ENCODE measurements at places on chromosomes 7 and 10. TPM values are rescaled to one million over a fixed set of nuclear protein-coding genes. Genes with fewer than 3 reads are reported as not detected.

The COPG2 gene
- total RNA-seq, result 27.6 TPM

The PKD1L1 gene
- total RNA-seq, result 0.82 TPM

The EGR2 gene
- total RNA-seq, result 1.6 TPM

The GATAD1 gene
- total RNA-seq, result 35.8 TPM

The DRGX gene
- not detected for total RNA-seq

The LRRC61 gene
- 17.1 TPM for total RNA-seq

The CALCR gene
- total RNA-seq, result 5.3 TPM

The ADRA2A gene
- total RNA-seq, result 7.8 TPM

The SFR1 gene
- total RNA-seq, result 9.3 TPM

The SVIL gene
- 94.4 TPM for total RNA-seq

The PON1 gene
- not detected for total RNA-seq

The TMEM270 gene
- 0.50 TPM for total RNA-seq

The TMEM130 gene
- total RNA-seq, result 5.0 TPM

The PRKAR2B gene
- total RNA-seq, result 6.9 TPM

The CALML5 gene
- total RNA-seq, result not detected

The SPAM1 gene
- not detected for total RNA-seq

The VENTX gene
- 3.3 TPM for total RNA-seq

The POMZP3 gene
- total RNA-seq, result 23.5 TPM

The GPR26 gene
- total RNA-seq, result not detected

The GPC2 gene
- 1.8 TPM for total RNA-seq

The ZEB1 gene
- 43.0 TPM for total RNA-seq

The PCGF5 gene
- 49.1 TPM for total RNA-seq

The CYP2C19 gene
- 0.28 TPM for total RNA-seq

The PLCE1 gene
- 8.7 TPM for total RNA-seq

The MOGAT3 gene
- total RNA-seq, result 0.25 TPM

The SLC13A1 gene
- total RNA-seq, result 10.1 TPM

The IGFBP3 gene
- 193 TPM for total RNA-seq

The PTPRN2 gene
- total RNA-seq, result 4.8 TPM

The TFR2 gene
- total RNA-seq, result 0.79 TPM

The ANKRD7 gene
- total RNA-seq, result 3.0 TPM

The CLRN3 gene
- 9.4 TPM for total RNA-seq

The CFAP69 gene
- 13.2 TPM for total RNA-seq

The ASB4 gene
- total RNA-seq, result not detected

Data from kidney (tissue), 22 donors.